ENCODE measurements at places on chromosomes 7 and 10. TPM values are rescaled to one million over a fixed set of nuclear protein-coding genes. Genes with fewer than 3 reads are reported as not detected.

Gene ZNF853
- 12.3 TPM for total RNA-seq

Gene TEX36
- not detected for total RNA-seq

Gene KLLN
- total RNA-seq, result 1.0 TPM

DNA sequence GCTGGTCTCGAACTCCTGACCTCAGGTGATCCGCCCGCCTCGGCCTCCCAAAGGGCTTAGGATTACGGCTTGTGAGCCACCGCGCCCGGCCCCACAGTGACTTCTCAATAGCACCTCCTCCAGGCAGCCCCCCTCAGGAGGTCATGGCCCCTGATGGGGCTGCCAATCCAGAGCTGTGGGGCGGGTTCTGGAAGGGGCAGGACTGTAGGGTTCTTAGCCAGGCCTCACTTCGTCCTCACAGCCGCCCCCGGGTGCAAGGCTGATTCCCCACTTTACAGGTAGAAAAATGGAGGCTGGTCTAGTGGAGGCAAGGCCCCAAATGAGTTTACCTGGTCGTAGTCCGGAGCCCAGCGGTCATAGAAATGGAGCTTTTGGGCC is 638 bp downstream of the METTL27 start:
- DNase-seq, result no peak

DNA sequence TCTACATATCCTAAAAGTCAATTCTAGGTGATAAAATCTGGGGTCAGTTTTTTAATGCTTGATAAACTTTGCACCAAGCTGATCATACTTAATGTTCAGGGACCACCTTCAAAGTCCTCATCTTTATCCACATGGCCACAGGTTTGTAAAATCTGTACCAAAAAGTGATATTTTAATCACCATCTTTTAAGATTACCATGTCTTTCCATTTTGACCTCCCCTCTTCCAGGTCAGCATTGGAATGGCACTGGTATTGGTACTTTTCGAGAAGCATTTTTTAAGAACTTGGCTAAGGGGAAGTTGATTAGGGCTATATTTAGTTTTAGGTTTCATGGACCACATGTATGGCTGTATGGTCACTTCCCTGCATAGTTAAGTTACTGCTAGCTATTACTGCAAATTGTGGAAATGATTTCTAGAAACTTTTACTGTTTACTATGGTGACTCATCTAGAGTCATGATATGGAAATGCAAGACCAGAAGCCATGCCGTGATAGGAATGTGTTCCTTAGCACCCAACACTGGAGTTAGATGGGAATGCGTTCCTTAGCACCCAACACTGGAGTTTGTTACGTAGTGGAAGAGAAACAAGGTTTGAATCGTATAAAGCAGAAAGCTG is 50.8 kb upstream of the ABLIM1 start:
- DNase-seq, result no peak
